ENCODE measurements at places on chromosomes 2 and 18. TPM values are rescaled to one million over a fixed set of nuclear protein-coding genes. Genes with fewer than 3 reads are reported as not detected.

The NT5C1B gene
- total RNA-seq = not detected

The MYOM1 gene
- 1.8 TPM for total RNA-seq

The INHBB gene
- total RNA-seq = not detected

The GREB1L gene
- total RNA-seq = not detected

The SIX3 gene
- total RNA-seq = not detected

The TMEM200C gene
- not detected for total RNA-seq

The OBSL1 gene
- total RNA-seq = 8.9 TPM

The RESP18 gene
- not detected for total RNA-seq

The SAG gene
- not detected for total RNA-seq

The ERBB4 gene
- not detected for total RNA-seq

The EFR3B gene
- total RNA-seq = 1.2 TPM

The INO80C gene
- 14.6 TPM for total RNA-seq

The DAPL1 gene
- not detected for total RNA-seq

The CNRIP1 gene
- total RNA-seq = not detected

The WDCP gene
- 24.5 TPM for total RNA-seq

The TEKT4 gene
- total RNA-seq = not detected

The FEV gene
- not detected for total RNA-seq

The FOXI3 gene
- not detected for total RNA-seq

The ASB18 gene
- total RNA-seq = not detected

The RBM44 gene
- 1.0 TPM for total RNA-seq

The MARS2 gene
- total RNA-seq = 11.6 TPM

The UGT1A10 gene
- total RNA-seq = not detected

The POTEF gene
- not detected for total RNA-seq

The NAT8 gene
- total RNA-seq = not detected

The SERPINB13 gene
- total RNA-seq = not detected

The OTX1 gene
- total RNA-seq = not detected

The CABLES1 gene
- total RNA-seq = 6.5 TPM

The CCBE1 gene
- 0.27 TPM for total RNA-seq

The SCYGR4 gene
- total RNA-seq = not detected

The TMEM182 gene
- 5.8 TPM for total RNA-seq

The DPYSL5 gene
- not detected for total RNA-seq

The ITPRIPL1 gene
- 15.5 TPM for total RNA-seq

The ANKRD44 gene
- total RNA-seq = 130 TPM

The RAB6C gene
- total RNA-seq = not detected

The SERPINB10 gene
- total RNA-seq = not detected

The PCARE gene
- total RNA-seq = not detected

Measured in activated naive CD4-positive, alpha-beta T cell treated with anti-CD3 and anti-CD28 coated beads, Interleukin-2, amount 50 U/mL, for 72 hours (primary cell).